SK-N-SH treated with all-trans-retinoic acid at 6 μM for 48 hours (cell line): ENCODE measurements at places on chromosomes 11 and 22.

DNA sequence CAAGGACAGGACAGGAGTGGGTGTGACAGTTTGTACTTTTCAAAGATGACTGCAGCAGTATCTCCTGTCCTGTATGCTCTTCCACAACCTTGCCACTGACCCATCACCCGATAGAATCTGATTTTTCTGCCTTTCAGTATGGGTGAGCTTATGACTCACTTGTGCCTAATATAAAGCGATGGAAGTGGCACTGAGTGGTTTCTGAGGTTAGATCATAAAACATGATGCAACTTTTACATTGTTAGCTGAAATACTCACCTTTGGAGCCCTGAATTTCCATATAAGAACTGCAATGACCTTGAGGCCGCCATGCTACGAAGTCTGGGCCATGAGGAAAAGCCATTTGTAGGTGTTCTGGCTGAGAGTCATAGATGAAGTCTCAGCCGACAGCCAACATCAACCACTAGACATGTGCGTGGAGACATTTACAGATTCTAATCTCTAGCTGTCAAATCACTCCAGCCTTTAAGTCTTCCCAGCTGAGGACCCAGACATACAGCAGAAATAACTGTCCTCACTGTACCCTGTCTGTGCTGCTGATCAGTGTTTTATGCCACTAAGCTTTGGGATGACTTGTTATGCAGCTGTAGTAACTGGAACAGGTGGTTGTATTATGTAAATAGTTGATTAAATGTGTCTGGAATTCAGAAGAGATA, 105.9 kb upstream of the ARHGAP20 start:
- no peak for ATAC-seq

- peak; percentile 90 for ATAC-seq
Measured at GRCh38 chr22:26887456-26887855, 230.1 kb downstream of the MIAT start.

- no peak for ATAC-seq
Measured at GRCh38 chr11:15941206-15941770, 415.1 kb downstream of the SOX6 start.

- ATAC-seq, result no peak
Measured at GRCh38 chr22:25884121-25884520, 142.1 kb downstream of the MYO18B start.

DNA sequence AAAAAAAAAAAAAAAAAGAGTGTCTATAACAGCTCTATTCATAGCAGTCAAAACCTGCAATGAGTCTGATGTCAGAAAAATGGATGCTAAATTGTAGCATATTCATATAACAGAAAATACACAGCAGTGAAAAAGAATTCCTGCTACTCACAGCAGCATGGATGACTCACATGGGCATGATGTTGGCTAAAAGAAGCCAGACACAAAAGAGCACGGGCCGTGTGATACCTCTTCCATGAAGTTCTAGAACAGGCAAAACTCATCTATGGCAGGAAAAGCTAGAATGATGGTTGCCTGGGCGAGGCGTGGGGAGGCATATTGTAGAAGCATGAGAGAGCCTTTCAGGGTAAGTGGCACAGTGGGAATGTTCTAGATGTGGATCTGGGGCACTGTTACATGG, 18.9 kb downstream of the PLAAT3 start:
- peak; percentile 60 for ATAC-seq

GRCh38 chr22:36360871-36361383, 26.8 kb downstream of the MYH9 start:
- ATAC-seq, result peak; percentile 27

DNA sequence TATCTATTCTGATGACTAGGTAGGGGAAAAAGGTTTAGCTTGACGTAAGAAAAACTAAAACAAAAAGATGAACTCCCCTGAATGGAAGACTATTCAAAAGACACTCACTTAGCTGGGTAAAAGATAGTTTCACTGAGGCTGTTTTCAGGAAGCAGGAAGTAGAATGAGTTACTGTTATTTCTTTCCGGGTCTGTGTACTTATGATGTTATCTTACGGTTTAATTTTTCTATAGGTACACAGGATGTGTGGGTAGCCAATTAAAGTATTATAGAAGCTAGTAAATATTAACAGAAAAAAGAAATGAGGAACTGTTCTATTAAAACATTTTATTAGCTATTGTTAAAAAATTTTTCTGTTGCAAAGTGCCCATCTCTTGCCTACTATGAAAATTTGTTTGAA, 45.8 kb upstream of the MMP7 start:
- no peak for ATAC-seq

DNA sequence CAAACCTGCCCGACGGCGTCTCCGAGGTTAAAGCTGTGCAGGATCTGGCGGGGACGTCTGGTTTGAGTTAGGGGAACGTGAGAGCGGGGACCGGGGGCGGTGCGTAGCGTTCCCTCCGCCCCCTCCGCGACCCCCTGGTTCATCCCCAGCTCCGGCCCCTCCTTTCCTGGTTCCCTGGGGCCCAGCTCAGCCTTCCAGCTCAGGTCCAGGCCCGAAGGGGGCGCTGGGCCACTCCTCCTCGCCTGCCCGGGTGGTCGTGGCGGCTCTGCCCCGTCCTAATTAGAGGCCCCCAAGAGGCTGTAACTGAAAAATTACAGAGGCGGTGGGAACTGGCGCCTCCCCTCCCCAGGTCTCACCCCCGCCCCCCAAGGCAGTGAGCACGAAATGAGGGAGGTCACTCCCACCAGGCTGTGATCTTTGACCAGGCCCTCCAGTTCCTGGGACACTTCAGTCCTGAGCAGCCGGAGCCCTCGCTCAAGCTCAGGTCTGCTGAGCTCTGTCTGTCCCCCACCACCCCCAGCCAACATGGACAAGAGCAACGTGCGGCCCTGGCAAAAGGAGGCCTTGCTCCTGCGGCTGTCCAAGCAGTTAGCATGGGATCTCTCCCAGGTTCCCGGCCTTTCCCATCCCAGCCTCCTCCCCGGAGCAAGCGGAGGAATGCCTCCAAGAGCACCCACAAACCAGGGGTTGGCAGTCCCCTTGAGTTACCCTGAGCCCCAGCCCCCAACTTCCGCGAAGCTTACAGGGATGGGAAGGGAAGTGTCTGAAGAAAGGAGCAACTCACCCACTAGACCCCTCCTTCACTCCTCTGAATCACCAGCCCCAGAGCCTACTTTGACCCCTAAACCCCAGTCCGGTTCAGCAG, 3.3 kb downstream of the CD248 start:
- peak; percentile 26; the same call in 2 of the 3 replicates for ATAC-seq
